ENCODE measurements at places on chromosomes 1 and 21.

DNA sequence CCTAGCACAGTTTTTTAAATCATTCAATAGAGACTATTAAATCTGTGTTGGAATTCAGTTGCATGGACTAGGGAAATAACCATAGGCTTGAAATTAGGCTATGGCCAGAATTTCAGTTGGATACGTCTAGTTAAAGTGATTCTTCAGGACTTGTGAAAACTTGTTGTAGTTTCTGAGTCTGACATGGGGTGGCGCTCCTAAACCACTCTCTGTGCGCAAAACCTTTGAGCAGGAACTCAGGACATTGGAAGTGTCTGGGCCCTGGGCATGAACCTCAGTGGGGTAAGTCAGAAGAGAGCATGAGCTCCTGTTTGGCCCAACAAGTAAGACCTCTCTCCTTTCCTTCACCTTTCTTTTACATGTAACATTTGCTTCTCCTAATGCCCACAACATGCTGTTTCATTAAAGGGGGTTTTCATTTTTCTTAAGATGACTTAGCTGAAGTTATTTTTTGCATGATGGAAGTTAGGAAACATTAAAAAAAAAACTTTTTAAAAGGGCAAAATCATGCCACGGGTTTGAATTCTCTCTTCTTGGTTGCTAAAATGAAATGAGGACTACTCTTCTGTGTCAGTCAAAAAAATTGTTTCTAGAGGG lies 17.1 kb upstream of the CCDC190 start:
- ATAC-seq: no peak

DNA sequence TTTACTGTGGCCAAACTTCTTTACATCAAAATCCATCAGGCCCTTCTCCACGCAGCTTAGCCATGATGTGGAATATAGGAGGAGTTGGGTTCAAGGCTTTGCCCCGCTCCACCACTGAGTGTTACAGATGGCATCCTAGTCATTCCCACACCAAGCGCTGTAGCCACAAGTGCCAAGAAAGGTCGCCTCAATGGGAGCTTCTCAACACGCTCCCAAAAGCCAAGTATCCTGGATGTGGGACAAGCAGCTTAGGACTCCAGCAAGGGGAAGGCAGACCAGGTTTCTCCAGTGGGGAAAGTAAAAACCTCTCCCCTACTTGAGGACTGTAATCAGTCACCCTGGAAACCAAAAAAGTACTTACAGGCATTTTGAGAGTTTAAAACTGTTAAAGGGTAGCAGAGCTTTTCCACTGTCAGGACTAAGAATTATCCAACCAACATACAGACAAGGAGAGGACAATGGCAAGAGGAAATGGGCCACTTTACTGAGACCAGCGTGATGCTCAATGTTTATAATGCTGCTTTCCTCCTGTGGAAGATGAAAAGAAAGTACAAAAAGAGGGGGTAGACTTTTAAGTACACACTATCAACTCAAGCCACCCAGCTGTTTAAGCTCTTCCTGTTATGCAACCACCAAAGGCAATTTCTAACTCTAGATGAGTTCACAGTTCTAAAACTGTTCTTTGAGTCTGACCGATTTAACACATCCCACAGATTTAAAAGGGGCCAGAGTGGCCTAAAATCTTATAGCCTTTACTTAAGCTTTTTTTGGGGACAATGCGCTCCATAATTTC lies 120.7 kb upstream of the KRTAP19-8 start:
- peak; percentile 49 for ATAC-seq

DNA sequence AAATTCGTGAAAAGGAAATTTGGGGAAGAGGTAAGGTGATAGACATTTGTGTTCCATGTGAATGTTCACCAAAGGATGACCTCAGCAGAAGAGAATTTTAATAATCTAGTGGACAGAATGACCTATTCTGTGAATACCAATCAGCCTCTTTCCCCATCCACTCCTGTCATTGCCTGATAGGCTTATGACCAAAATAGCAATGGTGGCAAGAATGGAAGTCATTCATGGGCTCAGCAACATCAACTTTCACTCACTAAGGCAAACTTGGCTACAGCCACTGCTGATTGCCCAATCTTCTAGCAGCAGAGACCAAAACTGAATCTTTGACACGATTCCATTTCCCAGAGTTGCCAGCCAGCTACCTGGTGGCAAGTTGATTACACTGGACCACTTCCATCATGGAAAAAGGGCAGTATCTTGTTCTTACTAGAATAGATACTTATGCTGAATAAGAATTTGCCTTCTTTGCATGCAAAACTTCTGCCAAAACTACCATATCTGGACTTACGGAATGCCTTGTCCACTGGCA lies 348.7 kb upstream of the PBX1 start:
- no peak for ATAC-seq

DNA sequence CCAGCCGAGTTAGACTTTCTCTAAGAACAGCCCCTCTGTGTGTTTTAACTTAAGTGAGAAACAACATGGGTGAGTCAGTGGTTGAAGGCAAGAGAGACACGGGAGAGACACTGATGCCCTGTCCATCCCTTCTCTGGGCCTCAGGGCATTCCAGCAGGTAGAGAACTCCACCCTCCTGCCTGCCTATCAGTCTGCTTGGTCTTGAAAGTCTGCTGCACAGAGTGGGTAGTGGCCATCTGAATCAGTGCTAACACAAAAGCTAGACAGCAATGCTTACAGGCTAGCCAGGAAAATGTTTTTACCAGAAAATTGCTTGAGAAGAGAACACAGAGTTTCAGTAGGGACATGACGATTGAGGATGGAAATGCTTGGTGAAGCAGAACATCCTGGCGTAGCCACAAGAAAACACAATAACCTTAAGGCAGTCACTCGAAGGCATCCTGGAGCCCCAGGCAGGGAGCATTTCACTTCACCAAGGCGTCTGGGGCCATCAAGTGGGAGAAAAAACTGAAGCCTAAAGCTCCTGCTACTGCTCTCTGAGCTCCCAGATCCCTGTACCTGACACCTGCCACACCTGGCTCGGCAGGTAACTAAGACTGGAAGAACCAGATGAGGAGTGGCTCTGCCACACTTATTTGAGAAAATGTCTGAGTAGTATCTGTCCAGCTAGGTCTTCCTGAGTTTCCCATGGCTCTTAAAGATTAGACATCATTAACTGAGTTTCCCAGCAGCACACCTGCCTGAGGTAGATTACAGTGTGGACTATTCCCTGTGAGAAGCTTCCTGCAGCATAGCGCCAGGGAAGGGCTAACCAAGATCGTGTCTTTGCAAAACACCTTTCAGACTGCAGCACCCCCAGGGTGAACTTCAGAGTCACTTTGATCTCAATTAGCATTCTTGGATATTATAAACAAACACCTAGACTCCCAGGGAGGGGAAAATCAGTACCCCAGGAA lies 18.1 kb upstream of the LBR start:
- ATAC-seq: no peak

DNA sequence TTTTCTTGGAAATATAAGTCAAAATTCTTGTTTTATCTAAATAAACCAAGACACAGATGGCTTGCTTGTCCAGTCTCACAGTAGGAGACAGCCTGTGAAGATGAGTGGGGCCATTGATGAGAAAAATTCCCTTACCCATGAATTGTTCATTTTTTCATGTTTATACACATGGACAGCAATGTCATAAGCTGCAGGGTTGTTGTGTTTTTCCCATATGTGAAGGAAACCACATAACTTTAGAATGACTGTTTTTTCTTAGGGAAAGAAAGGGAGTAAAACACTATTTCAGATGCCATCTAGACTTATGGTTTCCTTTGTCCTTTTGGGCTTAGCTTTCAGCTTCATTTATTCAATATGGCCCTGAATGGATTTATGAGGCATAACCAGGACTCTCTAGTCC lies 622.5 kb upstream of the NR5A2 start:
- no peak for ATAC-seq

DNA sequence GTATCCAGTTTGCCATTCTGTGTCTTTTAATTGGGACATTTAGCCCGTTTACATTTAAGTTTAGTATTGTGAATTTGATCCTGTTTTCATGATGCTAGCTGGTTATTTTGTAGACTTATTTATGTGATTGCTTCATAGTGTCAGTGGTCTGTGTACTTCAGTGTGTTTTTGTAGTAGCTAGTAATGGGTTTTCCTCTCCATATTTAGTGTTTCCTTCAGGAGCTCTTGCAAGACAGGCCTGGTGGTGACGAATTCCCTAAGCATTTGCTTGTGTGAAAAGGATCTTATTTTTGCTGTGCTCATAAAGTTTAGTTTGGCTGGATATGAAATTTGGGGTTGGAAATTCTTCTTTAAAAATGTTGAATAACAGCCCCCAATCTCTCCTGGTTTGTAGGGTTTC lies 69.2 kb upstream of the PDC start:
- no peak for ATAC-seq

DNA sequence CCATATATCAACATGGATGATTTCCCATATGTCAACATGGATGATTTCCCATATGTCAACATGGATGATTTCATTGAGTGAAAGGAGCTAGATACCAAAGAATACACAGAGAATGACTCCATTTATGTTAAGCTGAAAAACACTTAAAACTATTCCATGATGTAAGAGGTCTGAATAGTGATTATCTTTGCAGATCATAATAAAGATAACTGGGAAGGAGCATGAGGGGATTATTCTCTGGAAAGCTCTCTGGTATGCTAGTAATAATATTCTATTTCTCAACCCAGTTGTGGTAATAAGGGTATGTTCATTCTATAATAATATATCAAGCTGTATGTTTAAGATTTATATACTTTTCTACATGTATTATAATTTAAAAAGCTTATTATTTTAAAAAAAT lies 14.1 kb downstream of the SYNJ1 start:
- no peak for ATAC-seq

DNA sequence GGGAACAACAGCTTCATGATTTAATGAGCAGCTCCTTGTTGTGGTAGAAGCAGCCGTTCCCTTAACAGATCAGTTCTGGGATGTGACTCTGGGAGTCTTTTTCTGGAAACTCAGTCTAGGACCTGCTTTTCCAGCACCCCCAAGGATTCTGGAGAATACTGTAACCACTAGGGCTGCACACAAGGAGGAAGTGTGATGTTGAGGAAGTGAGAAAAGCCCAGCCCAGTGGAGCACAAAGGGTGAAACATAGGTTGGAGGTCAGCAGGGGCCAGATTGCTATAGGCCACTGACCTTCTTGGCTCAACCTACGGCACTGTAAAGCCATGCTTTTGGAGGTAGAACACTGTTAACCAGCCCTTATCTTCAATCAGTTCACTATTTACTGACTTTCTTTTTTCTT lies 10.1 kb upstream of the PLA2G5 start:
- ATAC-seq: no peak

DNA sequence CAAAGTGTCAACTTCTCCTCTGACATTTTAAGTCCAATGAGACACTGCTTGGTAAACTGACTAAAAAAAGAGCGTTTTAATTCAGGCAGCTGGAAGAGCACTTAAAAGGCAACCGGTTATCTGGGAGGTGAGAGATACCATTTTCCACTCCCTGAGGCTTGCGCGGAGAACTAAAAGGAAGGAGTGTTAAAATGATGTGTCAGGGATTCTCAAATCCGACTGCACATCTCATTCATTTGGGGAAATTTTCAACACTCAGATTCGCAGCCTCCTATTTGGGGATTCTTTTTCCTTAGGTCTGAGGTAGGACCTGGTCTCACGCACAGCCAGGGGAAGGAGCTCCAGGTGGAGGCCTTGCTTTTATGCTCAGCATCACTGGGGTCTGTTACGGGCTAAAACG lies 153.9 kb downstream of the GABPA start:
- no peak for ATAC-seq

DNA sequence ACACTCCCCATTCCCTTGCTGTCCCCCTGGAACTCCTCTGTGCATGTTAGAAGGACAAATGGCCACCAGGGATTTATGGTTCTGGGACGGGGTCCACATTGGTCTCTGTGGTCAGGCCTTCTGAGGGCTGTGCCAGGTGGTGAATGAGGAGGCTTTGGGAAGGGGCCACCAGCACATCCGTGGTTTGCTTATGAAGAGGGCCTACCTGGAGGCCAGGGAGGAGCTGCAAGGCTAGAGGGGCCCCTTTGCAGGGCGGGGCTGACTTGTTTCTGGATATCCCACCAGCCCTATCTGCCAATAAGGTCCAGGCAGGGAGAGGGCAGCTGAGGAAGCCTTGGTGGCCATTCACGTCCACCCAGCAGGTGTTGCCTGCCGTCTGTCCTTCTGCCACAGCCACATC lies 24.9 kb downstream of the KCNA10 start:
- ATAC-seq: no peak

DNA sequence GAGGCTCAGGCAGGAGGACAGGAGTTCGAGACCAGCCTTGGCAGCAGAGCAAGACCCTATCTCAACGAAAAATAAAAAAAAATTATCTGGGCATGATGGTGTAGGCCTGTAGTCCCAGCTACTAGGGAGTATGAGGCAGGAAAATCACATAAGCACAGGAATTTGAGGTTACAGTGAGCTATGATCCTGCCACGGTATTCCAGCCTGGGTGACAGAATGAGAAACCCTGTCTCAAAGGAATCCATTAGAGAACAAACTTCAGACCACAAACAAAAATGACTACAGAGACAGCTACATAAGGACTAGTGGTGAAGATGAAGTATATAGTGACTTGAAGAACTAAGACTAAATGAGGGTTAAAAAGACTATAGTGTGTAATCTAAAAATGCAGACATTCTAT lies 233.1 kb downstream of the RERE start:
- no peak for ATAC-seq

- no peak for ATAC-seq
Measured at GRCh38 chr1:187460093-187460492, 631.3 kb downstream of the PLA2G4A start.

- ATAC-seq: no peak
Measured at GRCh38 chr21:35303085-35303484, 254.0 kb upstream of the RUNX1 start.

DNA sequence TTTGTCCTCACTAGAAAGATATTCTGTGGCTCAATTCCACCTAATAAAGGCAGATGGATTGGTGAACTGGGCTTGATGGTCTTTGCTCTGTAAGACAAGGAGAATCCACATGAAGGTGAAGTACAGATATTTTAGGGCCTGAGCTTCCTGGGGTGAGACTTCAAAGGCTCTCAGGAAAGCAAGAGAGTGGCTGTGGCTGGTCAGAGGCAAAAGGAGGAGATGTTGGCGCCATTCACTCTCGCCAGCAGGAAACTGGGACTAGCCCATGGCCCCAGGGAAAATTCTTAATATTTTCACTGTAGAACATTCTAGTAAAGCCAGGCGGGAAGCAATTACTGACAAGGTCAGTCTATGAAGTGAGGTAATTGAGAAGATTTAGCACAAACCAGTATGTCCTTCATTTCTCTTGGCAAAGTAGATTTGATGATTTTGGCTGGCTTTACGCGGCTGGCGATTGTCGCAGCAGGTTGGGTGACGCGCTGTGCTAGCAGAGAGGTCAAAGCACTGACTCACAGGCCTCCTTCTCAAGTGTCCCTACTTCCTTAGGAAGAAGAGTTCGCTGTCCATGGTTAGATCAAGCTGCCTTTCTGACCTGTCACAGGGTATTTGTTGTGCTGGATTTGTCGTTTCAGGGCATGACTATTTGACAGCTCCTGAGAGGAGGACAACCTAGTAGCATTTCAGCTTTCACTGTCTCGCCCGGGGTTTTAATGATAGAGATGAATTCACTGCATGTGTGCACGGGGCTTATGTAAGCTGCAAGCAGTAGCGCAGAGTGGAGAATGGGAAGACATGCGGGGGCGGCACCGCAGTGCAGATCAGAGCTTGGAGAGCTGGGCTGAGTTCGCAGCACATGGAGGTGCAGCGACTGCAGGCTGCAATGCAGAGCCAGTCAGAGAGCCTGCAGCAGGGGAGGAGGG lies 32.7 kb downstream of the XCL1 start:
- no peak for ATAC-seq

GRCh38 chr1:179599623-179600249 lies 8.1 kb downstream of the TDRD5 start:
- ATAC-seq: no peak

- ATAC-seq: no peak
Measured at GRCh38 chr1:72122099-72122880, 160.0 kb downstream of the NEGR1 start.

- no peak for ATAC-seq
Measured at GRCh38 chr21:26001356-26001755, 169.2 kb downstream of the APP start.

Data from activated CD4-positive, CD25-positive, alpha-beta regulatory T cell treated with anti-CD3 and anti-CD28 coated beads, Interleukin-2, amount 50 U/mL, for 24 hours (primary cell).